Activated T-helper 1 cell treated with Interleukin-2 at 50 U/mL for 16 hours (primary cell): ENCODE measurements at places on chromosomes 7 and 10.
A peak's percentile ranks its signal among the peaks of the same experiment; 100 is the strongest.

- no peak for DNase-seq
These were observed 58.9 kb downstream of the LRGUK start for GRCh38 chr7:134186027-134186426.

- DNase-seq: no peak
These were observed 3.7 kb upstream of the UPP1 start for GRCh38 chr7:48085433-48085791.

- DNase-seq: no peak
These were observed 168.6 kb downstream of the MLLT10 start for GRCh38 chr10:21702633-21703111.

DNA sequence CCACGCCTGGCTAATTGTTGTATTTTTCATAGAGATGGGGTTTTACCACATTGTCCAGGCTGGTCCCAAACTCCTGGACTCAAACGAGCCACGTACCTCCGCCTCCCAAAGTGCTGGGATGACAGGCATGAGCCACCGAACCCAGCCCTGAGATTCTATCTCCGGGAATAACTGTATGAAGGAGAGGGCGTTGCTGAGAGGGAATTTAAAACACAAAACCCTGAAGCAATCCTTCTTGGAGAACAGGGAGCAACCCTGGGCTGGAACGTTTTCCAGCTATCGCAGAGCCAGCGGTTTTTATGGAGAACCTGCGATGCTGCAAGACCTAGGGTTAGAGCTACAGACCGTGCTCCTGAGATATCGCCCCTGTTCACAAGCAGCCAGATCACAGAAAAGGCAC lies 144.6 kb downstream of the PRKAG2 start:
- no peak for DNase-seq

GRCh38 chr7:136976504-136977251 lies 108.2 kb downstream of the CHRM2 start:
- no peak for DNase-seq

DNA sequence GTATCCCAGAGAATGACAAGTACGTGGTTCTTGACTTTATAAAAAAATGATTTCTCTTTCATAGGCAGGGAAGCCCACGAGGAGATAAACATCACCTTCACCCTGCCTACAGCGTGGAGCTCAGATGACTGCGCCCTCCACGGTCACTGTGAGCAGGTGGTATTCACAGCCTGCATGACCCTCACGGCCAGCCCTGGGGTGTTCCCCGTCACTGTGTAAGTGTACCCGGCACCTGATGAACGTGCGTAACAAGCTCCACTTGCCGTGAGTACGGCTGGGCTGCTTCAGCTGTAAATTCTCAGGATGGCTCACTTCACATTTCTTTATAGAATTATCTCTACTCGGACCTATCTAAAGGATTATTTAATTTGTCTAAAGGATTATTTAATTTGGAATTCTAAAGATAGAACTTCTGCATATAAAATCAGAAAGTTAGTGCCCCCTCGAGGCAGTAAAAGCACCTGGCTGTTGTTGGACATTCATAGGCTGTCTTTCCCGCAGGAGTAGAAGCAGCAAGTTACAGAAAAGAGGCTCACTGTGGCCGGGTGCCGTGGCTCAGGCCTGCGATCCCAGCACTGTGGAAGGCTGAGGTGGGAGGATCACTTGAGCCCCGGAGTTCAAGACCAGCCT lies 27.6 kb downstream of the TMEM248 start:
- DNase-seq: no peak

DNA sequence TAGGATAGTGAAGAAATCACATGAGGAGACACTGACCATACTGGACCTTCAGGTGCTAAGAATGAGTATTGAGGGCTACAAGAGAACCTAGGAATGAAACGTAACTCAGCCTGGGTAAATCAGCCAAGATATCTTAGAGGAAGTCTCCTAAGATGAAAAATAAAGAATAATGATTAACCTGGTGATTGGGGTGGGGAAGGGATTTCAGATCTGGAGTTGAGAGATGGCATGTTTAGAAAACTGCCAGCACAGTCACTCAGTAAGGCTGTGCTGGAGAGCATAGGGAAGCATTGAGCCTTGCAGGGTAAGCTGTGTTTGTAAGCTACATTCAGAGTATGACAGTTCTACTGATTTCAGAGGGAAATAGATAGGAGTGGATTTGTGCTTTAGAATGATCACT lies 1.9 kb upstream of the MALRD1 start:
- no peak for DNase-seq

DNA sequence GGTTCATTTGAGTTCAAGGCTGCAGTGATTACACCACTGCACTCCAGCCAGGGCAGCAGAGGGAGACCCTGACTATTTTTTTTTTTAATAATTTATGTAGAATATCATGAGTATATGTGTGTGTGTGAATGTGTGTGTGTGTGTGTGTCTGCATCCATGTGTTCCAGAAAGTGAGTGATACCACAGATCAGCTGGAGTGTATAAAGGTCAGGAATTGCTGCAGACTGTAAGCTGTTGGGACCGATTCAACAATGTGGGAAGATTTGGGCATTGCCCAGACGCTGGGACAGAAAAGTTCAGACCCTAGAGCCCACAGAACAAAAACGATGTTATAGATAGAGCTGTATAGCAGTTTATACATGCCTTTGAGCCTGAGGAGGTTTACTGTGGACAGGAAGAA lies 435.6 kb downstream of the CCSER2 start:
- DNase-seq: no peak

GRCh38 chr10:31103112-31103511 lies 71.4 kb upstream of the ZNF438 start:
- DNase-seq: no peak

GRCh38 chr7:156034397-156034796 lies 222.1 kb upstream of the SHH start:
- DNase-seq: no peak

DNA sequence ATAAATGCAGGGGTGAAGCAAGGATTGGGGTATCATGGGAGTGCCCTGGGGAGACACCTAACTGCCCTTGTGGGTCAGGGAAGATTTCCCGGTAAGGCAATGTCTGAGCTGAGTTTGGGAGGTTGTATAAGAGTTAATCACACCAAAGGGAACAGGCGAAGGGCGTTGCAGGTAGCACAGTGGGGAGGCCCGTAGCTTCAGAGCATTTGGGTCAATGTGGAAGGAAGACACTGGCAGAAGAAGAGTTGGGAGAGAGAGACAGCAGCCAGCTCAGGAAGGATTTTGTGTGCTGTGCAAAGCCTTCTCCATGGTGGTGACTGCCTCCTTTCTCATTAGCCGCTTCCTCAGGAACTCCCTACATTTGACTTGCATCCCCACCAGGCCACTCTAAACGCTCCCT lies 80.8 kb upstream of the LEP start:
- no peak for DNase-seq

GRCh38 chr10:36493516-36493880 lies 631.9 kb upstream of the ANKRD30A start:
- DNase-seq: no peak

GRCh38 chr10:7285522-7286322 lies 125.1 kb downstream of the SFMBT2 start:
- DNase-seq: no peak

- no peak for DNase-seq
These were observed 618.2 kb upstream of the MGMT start for GRCh38 chr10:128848810-128849209.

DNA sequence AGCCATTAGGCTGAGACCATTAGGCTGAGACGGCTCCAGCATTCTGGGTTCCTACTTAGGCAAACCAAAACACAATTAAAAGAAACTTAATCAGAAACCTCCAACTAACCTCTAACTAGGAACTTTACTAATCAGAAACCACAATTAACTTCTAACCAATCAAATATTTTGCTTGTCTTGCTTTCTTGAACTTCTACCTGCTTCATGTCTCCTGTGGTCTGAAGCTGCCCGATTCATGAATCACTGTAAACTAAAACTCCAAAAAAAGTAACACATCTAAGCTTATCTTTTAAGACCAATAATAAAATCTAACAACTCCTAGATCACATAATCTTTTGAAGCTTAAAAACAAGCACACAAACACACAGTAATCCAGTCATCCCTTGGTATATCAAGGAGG lies 76.1 kb downstream of the PDSS1 start:
- no peak for DNase-seq

DNA sequence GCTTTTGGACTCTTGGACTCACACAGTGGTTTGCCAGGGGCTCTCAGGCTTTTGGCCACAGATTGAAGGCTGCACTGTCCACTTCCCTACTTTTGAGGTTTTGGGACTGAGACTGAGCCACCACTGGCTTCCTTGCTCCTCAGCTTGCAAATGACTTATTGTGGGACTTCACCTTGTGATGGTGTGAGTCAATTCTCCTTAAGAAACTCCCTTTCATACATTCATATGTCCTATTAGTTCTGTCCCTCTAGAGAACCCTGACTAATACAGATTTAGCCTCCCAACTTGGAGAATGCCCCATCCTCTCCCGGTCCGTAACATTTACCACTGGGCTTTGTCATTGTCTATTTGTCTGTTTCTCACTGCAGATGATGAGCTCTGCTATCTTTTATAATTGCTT lies 52.8 kb upstream of the CUL1 start:
- no peak for DNase-seq

DNA sequence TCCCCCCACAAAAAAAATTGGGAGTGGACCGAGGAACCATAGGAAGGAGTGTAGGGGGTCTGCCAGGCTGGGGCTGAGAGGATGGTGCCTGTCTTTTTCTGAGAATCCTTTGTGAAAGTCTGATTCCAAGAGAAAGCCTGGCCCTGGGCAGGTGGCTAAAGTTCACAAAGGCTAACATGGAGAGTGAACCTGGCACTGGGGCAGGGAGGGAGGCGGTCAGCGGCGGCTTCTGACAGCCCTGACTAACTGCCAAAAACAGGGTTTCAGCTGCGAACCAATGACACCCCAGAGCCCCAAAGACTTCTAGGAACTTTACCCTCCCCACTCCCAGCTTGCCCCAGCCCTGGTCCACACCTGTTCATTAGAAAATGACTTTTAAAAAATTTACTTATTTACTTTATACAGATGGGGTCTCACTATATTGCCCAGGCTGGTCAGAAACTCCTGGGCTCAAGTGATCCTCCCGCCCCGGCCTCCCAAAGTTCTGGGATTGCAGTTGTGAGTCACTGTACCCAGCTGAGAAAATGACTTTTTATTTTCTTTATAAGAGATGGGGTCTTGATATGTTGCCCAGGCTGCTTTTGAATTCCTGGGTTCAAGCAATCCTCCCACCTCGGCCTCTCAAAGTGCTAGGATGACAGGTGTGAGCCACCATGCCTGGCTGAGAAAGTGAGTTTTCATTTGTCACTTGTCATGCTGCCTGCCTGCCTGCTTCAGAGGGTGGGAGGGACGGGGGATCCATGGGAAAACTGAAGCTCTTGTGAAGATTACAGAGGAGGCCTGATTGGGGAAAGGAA lies 61.0 kb upstream of the DUSP5 start:
- DNase-seq: no peak

- no peak for DNase-seq
These were observed 21.1 kb downstream of the FAM53B start for GRCh38 chr10:124722798-124723783.

GRCh38 chr10:42997151-42997848 lies 79.6 kb upstream of the RET start:
- no peak for DNase-seq

DNA sequence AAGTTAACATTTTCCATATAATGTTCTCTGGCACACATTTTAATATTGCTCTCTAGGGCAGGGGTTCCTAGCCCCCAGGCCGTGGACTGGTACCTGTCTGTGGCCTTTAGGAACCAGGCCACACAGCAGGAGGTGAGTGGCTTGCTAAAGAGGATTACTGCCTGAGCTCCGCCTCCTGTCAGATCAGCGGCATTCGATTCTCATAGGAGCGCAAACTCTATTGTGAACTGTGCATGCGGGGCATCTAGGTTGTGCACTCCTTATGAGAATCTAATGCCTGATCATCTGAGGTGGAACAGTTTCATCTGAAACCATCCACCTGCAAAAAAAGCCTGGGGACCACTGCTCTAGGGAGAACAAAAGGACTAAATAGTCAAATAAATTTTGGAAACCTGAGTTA lies 65.7 kb downstream of the EXOC6 start:
- no peak for DNase-seq

DNA sequence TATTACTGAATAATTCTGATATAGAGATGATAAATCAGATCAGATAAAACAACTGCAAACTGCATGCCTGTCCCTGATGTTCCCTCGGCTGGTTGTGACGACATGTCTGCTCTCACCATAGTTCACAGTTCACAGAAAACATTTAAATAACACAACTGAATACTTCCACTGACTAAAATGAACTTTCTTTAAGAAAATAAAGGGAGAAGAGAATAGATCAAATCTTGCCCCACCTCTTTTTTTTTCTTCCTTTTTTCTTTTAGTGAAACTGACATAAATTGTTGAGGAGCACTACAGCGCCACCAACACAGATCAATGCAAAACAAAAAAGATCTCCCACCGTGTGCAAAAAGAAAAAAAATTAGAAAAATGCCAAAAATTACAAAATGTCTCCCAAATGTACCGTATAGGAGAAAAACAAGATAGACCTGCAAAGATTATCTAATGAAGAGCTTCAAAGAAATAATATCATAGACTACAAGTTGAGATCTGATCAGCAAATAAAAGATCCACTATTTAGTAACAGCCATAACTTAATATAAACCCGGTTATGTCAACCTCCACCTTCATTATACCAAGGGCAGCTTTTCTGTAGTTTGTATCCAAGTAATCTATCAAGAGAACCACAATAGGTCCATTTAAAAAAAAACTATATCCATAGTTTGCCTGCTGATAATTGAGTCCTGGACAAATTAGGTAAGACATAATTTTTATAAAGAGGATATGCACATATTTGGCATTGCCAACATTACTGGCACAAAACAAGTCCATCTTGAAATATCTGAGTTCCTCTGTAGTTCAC lies 30.7 kb upstream of the EPC1 start:
- no peak for DNase-seq

- peak; percentile 9 for DNase-seq
These were observed 22.2 kb downstream of the SFMBT2 start for GRCh38 chr10:7388602-7389001.

GRCh38 chr7:12770227-12770975 lies 83.0 kb downstream of the ARL4A start:
- no peak for DNase-seq

DNA sequence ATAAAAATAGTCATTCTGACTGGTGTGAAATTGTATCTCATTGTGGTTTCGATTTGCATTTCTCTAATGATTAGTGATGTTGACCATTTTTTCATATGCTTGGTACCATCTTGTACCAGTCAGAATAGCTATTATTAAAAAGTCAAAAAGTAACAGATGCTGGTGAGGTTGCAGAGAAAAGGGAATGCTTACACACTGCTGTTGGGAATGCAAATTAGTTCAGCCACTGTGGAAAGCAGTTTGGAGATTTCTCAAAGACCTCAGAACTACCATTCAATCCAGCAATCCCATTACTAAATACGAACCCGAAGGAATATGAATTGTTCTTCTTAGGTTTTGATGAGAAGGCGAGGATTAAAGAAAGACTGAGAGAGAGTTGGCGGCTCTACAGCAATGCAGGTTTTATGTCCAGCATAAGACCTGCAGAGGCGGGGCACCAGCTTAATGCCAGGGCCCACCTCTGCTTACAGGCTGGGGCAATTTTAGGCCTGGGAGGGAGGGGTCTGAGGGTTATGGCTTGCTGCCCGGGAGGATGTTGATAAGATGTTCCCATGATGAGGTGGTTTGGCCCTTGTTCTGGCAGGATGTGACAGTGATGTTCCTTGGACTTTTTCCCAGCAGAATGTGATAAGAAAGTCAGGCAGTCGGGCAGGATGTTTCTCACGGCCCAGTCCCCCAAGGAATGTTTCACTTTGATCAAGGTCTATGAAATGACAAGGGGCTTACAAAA lies 74.4 kb downstream of the MEST start:
- no peak for DNase-seq
